AG04450 (cell line): ENCODE measurements at places on chromosomes 6 and 20.

- no peak for DNase-seq
Observed at GRCh38 chr6:73062837-73063236, 162.5 kb downstream of the KHDC1L start.

DNA sequence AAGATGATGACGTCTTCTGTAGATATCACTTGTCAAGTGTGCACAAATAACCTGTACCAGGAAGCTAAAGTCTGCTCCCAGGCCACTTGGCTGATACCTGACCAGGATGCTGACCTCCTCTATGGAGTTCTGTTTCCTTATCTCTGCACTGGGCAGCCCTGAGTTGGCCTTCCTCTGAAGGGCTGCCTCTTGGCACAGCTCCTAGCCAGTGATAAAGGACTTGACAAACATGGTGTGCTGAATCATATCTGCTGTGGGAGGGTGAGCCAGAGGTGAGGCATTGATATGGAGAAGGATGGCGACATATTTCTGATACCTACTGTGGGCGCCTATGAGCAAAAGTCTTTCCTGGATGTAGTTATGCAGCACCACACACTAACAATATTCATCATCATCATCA is 32.8 kb upstream of the FOXA2 start:
- no peak for DNase-seq

DNA sequence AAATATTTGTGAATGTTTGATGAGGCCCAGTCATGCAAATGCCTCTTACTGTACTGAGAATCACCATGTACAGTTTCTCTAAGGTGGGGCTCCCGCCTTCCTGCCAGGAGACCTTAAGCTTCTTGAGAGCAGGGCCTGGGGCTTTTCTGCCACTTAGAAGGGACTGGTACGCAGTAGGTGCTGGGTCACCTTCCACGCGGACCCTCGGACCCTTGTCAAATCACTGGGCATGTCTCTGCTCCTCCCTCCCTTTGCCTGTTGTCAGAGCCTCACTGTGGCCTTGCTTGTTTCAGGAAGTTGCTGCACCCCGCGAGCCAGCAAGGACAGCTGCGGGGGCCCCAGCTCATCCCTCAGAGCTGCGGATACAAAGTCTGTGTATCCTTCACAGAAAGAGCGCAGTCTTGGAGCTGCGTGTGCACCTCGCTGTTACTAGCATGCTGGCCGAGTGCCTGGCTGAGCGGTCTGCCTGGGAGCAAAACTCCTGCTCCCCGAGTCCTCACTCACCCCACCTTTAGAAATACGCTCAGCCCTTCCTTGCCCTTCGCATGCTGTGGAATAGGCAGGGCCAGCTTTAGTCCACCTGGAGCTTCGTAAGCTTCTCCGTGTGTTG is 30.7 kb upstream of the IRF4 start:
- DNase-seq = no peak

DNA sequence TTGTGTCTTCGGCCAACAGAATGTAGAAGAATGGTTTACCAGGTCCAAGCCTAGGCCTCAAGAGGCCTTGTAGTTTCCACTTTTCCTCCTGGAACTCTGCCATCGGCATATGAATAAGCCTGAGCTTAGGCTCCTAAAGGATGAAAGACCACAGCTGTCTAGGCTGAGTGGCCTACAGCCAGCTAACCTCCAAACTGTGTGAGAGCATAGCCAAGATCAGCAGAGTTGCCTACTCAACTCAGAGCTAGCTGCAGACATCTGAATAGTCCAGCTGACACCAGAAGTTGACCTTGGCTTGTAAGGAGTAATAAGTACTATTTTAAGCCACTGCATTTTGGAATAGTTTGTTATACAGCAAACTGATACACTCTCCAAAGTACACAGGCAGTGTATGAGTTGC is 52.6 kb upstream of the SMIM29 start:
- peak; percentile 91 for DNase-seq

DNA sequence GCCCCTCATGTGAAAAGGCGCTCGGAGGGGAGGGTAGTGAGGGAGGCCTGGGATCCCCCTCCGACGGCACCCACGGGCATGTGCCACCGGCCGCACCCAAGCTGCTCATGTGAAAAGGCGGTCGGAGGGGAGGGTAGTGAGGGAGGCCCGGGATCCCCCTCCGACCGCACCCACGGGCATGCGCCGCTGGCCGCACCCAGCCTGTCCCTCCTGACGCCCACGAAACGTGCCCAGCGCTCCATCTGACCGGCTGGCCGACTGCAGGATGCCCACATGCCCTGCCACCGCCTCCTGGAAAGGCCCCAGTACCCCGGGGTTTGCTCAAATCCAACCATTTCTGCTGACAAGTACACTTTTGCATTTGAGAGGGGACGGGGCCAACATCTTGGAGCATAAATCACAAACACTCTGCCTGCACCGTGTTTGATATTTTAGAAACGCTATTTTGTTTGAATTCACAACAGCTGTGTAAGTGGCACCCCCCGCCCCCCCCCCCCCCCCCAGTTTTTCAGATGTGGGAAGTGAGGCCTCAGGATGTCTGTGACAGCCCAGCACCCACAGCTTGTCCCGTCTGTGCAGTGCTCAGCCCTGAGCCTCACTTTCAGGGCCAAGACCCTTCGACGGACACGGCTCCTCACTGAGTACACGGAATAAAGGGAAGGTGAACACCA is 34.1 kb downstream of the SLC2A4RG start:
- no peak for DNase-seq

DNA sequence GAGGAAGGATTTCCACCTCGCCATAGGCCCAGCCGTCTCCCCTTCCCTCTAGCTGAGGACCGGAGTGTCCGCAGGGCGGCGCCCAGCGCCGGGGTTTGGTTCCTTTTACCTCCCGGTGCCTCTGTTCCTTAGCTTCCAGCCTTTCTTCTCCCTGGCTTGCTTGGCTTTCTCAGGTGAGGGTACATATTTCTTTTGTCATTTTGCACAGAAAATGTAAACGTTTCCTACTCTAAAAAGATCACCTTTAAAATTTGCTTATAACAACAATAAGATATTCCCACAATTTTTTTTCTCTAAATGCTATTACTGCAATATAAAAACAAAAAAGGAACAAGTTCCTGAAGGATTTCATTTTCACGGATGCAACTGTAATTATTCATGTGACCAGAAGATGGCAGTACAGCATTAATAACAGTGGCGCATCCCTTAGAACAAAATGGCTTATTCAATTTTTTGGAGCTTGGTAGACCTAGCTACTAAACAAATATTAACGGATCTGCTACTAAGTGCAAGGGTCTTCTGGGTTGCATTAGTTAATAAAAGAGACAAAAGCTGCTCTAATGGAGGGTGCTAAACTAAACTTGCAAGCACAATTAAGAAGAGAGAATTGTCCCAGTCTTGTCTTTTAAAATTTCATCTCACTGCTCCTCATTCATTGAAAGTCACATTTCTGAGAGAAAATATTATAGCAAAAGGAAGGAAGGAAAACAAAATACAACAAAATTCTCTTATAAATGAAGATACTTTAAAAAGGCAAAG is 172.9 kb downstream of the ADGRG6 start:
- peak; percentile 44 for DNase-seq

DNA sequence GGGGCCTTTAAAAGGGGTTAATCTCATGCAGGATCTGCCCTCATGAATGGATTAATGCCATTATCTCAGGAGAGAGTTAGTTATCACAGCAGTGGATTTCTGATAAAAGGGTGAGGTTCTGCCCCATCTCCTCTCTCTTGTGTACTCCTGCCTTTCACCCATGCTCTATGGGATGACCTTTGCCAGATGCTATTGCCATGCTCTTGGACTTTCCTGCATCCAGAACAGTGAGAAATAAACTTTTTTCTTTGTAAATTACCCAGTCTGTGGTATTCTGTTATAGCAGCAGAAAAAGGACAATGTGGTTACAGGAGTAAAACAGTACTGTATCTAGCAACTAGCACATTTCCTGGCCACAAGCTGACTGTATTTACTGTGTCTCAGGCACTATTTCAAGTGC is 58.0 kb upstream of the CCN2 start:
- DNase-seq = no peak

DNA sequence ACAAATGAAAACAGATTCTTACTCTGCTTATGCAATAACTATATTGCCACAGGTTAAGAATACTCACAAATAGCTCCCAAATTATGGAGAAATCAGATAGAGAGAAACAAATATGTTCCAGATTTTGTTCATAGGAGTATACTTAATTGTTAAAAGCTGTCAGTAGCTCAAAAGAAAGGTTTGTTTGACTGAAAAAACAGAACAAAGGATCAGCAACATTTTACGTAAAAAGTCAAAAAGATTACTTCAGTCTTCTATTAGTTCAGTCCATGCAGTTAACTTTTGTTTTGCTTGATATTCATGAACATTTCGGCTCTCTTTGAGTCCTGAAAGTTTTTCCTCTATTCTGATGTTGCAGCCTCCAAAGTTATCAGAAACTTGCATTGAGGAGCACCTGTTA is 13.4 kb upstream of the NANP start:
- DNase-seq = no peak

GRCh38 chr20:21808863-21809664 is 103.6 kb downstream of the PAX1 start:
- no peak for DNase-seq

GRCh38 chr20:5657876-5658200 is 92.4 kb upstream of the SHLD1 start:
- DNase-seq = no peak
